ENCODE measurements at places on chromosomes 7 and 10. TPM values are rescaled to one million over a fixed set of nuclear protein-coding genes. Genes with fewer than 3 reads are reported as not detected.
A peak's percentile ranks its signal among the peaks of the same experiment; 100 is the strongest.

Gene PHYH
- 14.2 TPM for total RNA-seq

GRCh38 chr7:56040730-56041129 lies 10.5 kb downstream of the PSPH start:
- H3K36me3 ChIP-seq: peaks cover 13% of the 10 kb centered on the region
- H3K27me3 ChIP-seq: no peaks in the 10 kb centered on the region
- no peak for DNase-seq
- H3K4me1 ChIP-seq: no peaks in the 10 kb centered on the region
- H3K27ac ChIP-seq: no peak overlapping the region

- H3K4me3 ChIP-seq: no peak overlapping the region
- H3K27me3 ChIP-seq: no peaks in the 10 kb centered on the region
- DNase-seq: no peak
- no peaks in the 10 kb centered on the region for H3K36me3 ChIP-seq
- H3K27ac ChIP-seq: no peak overlapping the region
Observed at GRCh38 chr10:108852211-108852610, 1071.1 kb downstream of the XPNPEP1 start.

Gene HDAC9
- not detected for total RNA-seq

GRCh38 chr10:91864099-91864498 lies 45.2 kb downstream of the FGFBP3 start:
- peaks cover 13% of the 10 kb centered on the region for H3K36me3 ChIP-seq
- H3K27ac ChIP-seq: peak overlapping the region; percentile 28
- no peaks in the 10 kb centered on the region for H3K27me3 ChIP-seq

Measured in activated naive CD4-positive, alpha-beta T cell treated with anti-CD3 and anti-CD28 coated beads for 36 hours (primary cell).